ENCODE measurements at places on chromosomes 11 and 22.

DNA sequence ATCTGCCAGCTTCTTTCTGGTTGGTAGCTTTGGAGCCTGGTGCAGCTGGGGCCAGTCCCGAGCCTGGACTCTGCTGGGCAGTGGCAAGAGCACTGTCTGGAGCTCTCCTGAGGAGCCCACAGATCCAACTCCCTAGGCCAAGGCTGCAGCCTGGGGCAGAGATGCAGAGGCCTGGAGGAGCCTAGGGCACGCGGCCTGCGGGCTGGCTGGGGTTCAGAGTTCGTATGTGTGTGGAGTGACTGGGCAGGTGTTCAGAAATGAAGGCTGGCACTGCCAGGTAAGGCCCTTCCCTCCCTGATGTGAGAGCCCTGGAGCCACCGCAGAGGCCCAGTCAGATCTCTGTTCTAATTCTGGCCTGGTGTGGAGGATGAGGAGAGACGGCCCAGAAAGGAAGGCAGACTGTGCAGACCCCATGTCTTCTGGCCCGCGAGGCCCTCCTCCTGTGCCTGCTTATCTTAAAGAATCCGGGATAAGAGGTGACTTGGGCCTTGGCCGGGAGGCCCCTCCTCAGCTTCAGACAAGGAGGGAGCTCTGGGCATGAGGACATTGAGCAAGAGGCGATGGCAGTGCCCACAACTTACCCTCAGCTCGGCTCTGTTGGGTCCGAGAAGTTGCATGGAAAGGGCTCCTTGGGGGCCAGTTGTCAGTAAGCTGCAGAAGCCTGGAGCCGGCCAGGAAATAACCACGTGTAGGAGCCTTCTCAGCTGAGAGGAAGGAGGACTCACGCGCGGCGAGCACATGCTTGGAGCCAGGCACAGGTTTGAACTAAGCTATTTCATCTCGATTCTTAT, 62.2 kb upstream of the B3GAT1 start:
- no peak for DNase-seq

DNA sequence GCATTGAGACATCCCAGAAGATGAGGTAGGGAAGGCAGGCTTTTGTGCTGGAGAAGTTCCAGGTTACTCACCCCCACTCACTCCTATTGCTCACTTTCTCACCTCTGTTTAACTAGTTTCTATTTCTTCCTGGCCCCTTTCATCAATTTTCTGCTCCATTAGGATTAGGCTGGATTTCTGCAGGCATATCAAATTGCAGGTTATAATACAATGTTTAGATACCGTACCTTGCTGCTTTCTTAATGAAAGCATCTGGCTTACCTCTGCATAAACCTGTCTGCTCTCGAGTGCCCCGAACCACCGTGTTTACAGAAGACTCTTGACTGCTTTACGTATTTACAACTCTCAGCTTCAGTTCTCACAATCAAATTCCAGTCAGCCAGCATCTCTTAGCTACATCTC, 173.7 kb downstream of the ADAMTS15 start:
- no peak for DNase-seq

- no peak for DNase-seq
Observed at GRCh38 chr22:21078916-21079315, 33.2 kb downstream of the LRRC74B start.

GRCh38 chr11:40445391-40445790, 1014.1 kb downstream of the LRRC4C start:
- no peak for DNase-seq

- no peak for DNase-seq
Observed at GRCh38 chr11:134466610-134467567, 54.8 kb upstream of the B3GAT1 start.

GRCh38 chr11:134074346-134074745, 5.5 kb downstream of the JAM3 start:
- DNase-seq, result no peak

- DNase-seq, result no peak
Observed at GRCh38 chr11:46047520-46047919, 73.7 kb downstream of the PHF21A start.

DNA sequence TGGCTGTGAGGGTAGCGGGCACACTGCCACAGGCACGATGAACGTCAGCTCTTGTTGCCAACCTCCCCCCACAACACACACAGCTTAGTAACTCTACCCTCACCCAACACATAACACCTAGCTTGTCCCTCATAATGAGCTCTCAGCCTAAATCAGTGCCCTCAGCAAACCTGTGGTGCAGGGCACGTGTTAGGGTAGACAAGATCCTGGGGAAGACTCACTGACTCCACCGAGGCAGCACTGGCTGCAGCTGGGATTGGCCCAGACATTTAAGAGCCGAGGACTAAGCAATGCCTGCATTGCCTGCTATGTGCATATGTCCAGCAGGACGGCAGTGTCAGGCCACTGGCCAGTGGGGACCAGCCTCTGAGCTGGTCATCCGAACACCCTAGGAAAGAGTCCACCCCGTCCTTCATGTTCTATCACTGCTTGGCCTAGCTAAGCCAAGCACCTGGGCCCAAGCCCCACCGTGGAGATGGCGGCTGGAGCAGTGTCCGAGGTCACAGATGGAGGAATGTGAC, 32.9 kb upstream of the TRIM29 start:
- DNase-seq, result no peak

DNA sequence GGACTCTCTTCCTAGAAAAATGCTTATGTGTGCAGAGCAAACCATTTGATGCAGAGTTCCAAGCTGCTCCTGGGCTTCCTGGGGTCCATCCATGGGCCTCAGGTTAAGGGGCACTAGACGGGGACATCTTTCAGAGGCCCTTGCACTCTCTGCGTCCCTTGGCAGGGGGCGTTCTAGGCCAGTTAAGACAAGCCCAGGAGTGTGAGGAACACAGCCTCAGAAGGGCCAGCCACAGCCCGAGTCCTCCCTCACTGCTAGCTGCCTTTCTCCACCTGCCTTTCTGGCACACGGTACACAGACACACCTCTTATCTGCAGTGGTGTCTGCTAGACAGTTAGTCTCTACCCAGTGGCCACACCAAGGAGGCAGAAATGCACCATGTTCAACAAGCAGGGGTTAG, 18.0 kb upstream of the BID start:
- DNase-seq, result no peak

DNA sequence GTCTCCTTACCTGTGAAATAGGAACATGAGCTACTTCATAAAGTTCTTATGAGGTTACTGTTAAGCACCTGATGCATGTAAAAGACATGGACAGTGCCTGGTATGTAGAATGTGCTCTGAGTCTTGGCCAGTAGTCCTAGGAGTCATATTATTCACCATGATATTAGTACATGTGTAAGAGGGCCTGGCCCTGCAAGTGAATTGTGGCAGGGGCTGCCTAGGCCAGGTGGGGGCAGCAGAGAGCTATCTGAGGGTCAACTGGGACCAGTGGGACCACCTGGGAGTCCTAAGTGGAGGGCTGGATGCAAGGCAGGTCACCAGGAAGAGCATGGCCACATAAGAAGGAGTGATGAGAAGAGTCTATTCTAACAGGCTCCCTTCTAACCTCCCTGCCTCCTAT, 529.5 kb downstream of the SOX6 start:
- no peak for DNase-seq

- no peak for DNase-seq
Observed at GRCh38 chr11:47099214-47099917, 77.3 kb downstream of the ARFGAP2 start.

DNA sequence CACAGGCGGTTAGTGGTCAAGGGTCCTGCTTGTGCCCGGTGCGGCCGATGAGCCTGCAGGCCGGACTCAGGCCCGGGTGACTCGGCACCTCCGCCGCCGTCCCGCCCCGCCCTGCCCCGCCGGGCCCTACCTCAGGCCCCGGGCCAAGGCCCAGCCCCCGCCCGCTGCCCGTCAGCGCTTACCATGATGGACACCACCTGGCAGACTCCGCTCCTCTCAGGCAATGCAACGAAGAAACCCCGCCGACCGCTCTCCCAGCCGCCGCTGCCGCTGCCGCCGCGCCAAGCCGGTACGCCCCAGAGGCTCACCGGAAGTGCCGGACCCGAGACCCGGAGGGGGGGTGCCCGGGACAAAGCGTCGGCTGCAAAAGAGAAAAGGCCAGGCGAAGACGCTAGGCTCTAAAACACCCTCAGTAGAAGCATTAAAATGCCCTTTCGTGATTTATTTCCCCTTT, at the start of gene UFD1:
Gene UFD1, minus strand, starts transcription at position 293 of the 454 bp plus-strand sequence. Its CDS starts 108 bp downstream, at position 185.
- peak; percentile 68 for DNase-seq

GRCh38 chr11:60634126-60634525, 65.3 kb upstream of the MS4A8 start:
- DNase-seq, result no peak

DNA sequence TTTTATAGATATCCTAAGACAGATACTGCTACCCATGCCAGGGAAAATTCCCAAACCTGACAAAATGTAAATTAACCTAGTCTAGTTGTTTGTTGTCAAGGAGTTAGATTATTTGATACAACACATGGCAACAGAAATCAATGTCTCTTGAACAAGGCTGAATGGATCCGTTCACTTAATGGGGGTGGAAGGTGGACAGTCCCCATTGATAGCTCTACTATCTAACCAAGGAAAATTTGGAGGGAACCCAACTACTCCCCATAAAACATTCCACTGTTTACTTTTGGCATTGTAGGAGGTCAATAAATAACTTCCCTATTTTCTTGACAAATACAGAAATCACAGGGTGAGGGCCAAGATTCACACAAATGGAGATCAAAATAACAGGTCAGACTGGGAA, 117.9 kb upstream of the GRIA4 start:
- no peak for DNase-seq

DNA sequence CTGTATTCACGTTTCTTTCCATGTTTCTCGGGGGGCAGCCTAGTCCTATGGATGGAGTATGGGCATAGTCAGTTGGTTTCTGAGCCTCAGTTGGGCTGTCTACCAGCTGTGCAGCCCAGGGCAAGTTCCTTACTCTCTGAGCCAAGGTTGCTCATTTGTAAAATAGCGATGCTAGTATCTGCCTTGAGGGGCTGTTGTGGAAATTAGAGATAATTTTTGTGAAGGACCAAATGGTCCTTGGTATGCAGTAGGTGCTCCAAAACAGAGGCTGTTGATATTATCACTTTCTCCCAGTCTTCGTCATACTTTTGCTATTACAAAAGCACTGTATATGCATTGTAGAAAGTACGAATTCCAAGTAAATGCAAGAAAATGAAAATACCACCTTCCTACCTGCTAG, 82.7 kb upstream of the MYOD1 start:
- DNase-seq, result no peak

DNA sequence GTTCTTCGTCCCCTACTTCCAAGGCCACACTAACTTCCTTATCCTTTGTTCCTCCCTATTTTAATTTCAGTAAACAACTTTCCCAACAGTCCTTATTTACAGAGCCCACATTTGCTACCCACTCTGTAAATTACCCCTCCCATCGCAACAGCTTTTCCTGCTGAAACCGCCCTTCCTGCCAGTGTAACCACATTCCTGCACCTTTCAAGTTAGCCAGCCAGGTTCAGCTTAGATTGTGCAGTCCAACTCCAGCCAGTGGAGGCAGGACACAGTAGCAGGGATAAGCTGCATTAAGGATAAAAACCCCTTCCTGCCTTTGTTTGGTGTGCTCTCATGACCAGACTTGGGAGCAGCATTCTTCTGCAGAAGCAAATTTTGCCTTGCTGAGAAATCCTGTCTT, 768.3 kb upstream of the ARHGAP42 start:
- no peak for DNase-seq

- DNase-seq, result no peak
Observed at GRCh38 chr11:69781241-69781640, 6.1 kb upstream of the FGF4 start.

- no peak for DNase-seq
Observed at GRCh38 chr11:46369458-46370152, 11.9 kb upstream of the MDK start.

DNA sequence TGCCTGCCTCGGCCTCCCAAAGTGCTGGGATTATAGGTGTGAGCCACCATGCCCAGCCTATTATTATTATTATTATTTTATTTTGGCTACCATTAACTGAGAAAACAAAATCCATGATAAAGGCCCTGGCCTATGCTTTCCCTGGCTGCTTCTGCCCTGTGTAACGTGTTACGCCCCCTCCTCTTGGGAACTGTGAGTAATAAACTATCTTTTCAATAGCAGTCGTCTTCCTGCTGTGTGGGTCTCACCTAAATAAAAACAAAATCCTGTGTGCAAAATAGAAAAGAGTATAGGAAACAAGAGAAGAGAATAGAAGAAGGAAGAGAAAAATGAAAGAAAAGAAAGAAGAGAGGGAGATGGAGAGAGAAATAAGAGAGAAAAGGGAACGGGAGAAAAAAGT, 237.0 kb downstream of the MIAT start:
- DNase-seq, result no peak

DNA sequence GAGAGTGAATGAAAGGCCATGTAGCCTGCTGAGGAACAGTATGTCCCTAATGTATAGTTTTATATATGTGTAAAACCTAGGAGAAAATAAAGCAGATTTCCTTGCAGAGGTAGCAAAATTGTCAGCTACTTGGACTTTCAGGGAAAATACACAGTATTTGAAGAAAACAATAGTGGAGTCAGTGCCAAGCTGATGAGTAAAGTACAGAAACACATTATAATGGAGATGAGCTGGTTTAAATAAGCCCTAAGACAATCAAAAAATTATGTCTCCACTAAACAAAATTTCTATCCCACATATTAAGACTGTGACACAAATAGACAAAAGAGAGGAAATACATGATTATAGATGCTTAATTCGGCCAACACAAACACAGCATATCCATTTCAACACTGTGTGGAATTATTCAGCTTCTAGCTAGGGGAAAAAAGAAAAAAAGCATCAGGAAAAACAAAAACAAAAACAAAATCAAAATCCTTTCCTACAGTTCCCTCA, 75.9 kb downstream of the MAML2 start:
- DNase-seq, result no peak

DNA sequence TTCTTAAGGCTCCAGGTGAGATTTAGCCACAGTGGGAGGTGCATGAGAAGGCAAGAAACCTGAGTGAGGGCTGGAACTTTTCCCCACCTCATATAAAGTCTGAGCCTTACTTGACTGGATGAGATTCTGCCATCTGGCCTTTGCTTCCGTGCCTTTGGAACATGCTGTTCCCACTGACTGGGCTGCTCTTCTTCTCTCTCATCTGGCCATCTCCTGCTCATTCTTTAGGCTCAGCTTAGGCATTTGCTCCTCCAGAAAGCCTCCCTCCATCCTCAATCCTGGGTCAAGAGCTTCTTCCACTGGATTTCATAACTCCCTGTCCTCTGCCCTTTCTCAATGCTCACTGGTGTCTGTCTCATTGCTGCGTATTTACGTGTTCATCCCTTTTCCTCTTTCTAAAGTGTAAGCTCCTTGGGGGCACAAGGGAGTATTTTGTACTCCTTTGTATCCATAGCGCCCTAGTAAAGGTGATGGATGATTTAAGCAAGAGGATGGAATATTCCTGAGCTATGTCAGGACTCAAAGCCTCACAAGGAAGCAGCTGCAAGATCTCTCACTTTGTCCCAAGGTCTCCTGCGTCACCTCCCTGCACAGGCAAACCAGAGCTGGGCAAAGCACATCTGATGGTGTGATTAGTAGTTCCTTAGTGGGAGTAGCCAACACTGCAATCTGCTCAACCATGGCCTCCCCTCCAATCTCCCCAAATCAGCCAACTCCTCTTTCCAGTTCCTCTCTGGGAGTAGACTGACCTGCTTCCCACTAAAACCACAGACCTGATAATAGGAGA, 15.3 kb downstream of the HSPA8 start:
- no peak for DNase-seq
